ENCODE measurements at places on chromosomes 2 and 18. TPM values are rescaled to one million over a fixed set of nuclear protein-coding genes. Genes with fewer than 3 reads are reported as not detected.

DNA sequence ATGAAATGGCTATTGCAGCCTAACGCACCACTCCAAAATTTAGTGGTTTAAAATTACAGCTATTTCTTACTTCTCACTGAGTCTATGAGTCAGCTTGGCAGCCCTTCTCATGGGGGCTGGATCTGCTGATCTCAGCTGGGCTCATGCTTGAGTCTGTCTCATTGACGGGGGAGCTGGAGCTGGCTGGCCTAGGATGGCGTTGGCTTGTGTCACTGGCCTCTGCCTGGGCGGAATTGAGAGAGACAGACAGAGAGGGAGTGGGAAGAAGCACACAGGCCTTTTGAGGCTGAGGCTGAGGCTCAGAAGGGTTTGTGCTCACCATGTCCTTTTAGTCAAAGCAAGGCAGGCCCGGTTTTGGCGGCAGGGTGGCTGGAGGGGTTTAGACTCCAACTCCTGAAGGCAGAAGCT is 412.1 kb upstream of the MYT1L start:
- peak; percentile 86 for DNase-seq

DNA sequence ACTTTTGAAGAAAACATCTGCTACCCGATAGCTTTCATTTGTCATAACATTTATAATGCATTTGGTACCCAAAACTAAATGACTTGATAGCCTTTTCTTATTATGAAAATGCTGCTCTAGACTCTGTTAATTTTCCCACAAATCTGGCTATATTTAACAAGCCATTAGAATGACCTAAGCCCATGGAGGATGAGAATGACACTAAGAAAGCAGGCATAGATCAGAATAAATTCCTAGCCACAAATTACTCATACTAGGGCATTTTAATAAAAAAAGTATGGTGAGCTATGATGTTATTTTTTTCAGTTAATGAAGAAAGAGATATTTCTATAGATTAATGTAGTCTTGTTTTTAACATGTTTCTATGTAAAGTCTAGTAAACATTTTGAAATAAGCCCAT is 1728.3 kb downstream of the SUCLG1 start:
- no peak for DNase-seq

GRCh38 chr2:229660951-229661350 is 53.4 kb downstream of the DNER start:
- DNase-seq = no peak

GRCh38 chr2:197079414-197079813 is 152.9 kb upstream of the PGAP1 start:
- DNase-seq = no peak

Gene DLGAP1
- total RNA-seq = 4.4 TPM
